ENCODE measurements at places on chromosomes 1 and 21.

DNA sequence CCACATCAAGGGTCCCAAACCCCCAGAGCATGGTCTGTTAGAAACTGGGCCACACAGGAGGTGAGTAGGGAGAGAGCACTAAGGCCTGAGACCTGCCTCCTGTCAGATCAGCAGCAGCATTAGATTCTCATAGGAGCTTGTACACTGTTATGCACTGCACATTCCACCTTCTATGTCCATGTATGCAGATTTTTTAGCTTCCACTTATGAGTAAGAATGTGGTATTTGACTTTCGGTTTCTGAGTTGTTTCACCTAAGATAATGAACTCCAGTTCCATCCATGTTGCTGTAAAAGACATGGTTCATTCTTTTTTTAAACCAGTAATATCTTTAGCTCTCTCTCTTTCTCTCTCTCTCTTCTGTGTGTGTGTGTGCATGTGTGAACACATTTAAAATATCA is 663 bp upstream of the GBP6 start:
- DNase-seq: no peak

- no peak for DNase-seq
Observed at GRCh38 chr1:201328576-201328975, 45.3 kb downstream of the PKP1 start.

DNA sequence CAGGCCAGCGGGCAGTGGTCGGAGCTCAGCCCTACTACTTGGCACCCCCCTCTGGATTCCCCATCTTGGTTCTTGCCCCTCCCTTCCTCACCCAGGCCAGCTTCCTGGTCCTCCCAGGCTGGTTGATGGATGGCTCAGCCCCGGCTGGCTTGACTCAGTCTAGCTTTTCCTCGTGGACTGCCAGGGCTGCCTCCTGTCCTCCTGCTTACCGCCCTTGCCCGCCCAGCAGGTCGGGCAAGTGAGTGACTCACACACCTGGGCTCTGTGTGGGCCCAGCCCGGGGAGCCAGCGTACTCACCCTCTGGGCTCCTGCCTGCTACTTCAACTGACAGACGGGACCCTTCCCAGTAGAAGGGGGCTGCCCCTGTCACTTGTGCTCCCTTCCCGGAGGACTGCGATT is 19.5 kb upstream of the ARHGEF10L start:
- no peak for DNase-seq

GRCh38 chr1:246947255-246947654 is 15.5 kb upstream of the AHCTF1 start:
- no peak for DNase-seq

DNA sequence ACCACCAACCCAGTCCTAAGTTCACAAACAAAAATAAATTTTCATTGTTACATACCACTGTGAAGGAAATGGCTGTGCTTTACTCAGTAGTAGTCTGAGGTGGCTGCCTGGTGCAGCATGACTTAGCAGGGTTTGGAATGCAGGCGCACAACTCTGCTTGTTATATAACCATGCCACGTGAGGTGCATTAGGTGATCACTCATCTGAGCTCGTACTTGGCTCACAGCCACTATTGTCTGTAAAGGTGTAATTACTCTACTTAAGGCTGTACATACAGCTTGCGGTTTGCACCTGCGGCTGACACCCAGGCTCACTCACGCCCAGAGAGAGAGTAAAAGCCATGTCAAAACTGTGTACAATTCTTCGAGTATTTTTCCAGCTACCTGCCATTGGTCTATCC is 599.4 kb downstream of the LTN1 start:
- no peak for DNase-seq

DNA sequence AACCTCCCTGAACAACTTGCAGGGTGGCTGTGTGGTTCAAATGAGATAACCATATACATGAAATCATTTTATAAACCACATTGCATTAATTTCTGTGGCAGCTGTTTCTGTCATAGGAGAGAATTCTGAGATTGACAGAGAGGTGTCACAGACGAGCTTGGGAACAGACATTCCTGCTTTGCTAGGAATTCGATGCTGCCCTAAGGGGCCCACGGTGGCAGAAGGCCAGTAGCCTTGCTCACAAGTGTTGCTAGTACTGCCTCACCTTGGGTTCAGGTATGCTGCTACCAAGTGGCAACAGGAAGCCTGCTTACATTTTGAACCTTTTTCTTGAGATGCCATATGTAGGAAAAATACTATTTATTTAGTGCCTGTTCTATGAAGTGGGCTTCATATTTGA is 13.4 kb downstream of the KCNA10 start:
- DNase-seq: no peak

DNA sequence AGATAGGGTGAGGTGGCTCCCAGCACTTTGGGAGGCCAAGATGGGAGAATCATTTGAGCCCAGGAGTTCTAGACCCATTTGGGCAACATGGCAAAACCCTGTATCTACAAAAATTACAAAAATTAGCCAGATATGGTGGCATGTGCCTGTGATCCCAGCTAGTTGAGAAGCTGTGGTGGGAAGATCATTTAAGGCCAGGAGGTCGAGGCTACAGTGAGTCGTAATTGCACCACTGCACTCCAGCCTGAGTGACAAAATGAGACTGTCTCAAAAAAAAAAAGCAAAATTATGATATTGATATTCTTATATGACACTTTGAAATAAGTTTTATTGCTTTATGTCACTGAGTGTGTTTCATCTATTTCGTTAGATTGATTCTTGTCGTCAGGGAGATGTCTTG is 7.4 kb downstream of the ACADM start:
- no peak for DNase-seq
